Stimulated activated CD4-positive, alpha-beta T cell treated with anti-CD3 and anti-CD28 coated beads, Interleukin-1b, Interleukin-23, amount 100 ng/mL, for 24 hours (primary cell): ENCODE measurements at places on chromosomes 4 and X.

DNA sequence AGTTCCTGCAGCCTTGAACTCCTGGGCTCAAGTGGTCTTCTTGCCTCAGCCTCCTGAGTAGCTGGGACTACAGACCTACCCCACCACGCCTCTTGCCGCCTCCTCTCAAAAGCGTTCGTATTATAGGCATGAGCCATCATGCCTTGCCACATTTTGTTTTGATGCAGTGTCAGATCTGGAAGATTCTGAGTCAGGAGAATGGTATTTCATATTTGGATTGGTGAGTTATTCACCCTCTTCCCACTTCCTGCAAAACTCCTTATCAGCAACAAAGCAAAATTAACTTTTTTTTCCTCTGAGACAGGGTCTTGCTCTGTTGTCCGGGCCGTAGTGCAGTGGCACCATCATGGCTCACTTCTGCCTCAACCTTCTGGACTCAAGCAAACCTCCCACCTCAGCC lies 29.6 kb downstream of the REST start:
- no peak for DNase-seq

DNA sequence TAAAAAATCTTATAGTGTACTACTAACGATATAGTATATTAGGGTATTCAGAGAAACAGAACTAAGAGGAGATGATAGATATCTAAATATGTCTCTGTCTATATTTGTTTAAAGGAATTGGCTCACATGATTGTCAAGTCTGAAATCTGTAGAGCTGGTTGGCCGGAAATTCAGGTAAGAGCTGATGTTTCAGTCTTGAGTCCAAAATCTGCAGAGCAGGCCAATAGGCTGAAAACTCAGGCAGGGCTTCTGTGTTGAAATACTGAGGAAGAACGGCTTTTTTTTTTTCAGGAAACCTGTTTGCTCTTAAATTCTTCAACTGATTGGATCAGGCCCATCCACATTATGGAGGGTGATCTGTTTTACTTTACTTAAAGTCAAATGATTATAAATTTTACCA lies 31.7 kb downstream of the PGRMC2 start:
- DNase-seq, result no peak

GRCh38 chrX:46543441-46543840 lies 1.8 kb downstream of the ZNF674 start:
- no peak for DNase-seq

DNA sequence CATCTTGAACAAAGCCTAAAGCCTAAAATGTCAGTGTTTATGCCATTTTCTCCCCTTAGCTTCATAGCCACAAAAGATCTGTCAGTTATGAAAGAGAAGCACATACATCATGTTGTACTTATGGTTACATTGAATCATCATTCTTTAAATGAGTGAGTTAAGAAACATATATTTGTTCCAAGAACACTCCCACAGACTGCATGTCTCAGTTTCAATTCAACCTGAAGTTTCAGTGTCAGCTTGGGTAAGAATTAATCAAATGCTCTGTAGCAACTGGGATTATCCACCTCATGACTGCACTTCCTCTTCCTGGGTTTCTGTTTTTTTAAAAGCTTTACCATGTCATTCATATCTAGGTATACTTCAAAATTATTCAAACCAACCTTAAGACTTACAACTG lies 3.9 kb upstream of the TMPRSS11B start:
- no peak for DNase-seq

DNA sequence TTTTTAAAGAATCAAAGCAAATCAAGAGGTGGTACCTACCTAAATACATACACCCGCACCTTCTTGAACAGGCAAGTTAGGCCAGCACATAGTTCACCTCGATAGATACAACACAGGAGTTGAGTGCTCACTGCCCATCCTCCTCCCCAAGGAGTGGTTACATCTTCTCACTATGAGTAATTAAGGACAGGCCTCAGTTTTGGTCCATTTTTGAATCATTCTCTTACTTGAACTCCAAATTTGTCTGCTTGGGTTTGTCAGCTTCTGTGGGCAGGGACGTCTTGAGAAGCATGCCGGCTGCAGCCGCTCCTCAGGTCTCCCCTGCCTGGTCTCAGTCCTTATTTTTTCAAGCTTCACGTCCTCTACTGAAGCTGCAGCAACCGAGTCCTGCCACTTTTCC lies 190.6 kb upstream of the RBPJ start:
- DNase-seq, result no peak

DNA sequence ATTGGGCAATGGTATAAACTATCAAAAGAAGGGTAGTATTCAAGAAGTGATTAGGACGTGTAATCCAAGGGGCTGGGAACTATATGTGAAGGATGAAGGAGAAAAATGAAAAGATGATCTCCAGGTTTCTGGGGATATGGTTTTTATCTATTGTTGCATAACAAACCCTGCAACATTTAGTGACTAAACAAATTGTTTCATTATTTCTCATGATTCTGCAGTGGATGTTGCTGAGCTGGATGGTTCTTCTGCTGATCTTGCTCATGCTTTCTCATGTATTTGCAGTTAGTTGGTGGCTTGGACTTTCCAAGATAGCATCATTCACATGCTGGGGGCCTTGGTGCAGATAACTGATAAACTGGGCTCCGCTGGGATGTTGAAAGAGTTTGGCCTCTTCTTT lies 29.1 kb downstream of the PHOX2B start:
- no peak for DNase-seq

GRCh38 chr4:71389149-71389827 lies 50.5 kb downstream of the SLC4A4 start:
- no peak for DNase-seq

- DNase-seq, result no peak
Measured at GRCh38 chr4:109873791-109874514, 26.0 kb downstream of the LRIT3 start.

GRCh38 chr4:142081025-142081424 lies 444.6 kb downstream of the IL15 start:
- DNase-seq, result no peak

- DNase-seq, result no peak
Measured at GRCh38 chr4:76968937-76969336, 19.4 kb downstream of the SEPTIN11 start.

- DNase-seq, result no peak
Measured at GRCh38 chr4:187128222-187128621, 404.6 kb upstream of the FAT1 start.

DNA sequence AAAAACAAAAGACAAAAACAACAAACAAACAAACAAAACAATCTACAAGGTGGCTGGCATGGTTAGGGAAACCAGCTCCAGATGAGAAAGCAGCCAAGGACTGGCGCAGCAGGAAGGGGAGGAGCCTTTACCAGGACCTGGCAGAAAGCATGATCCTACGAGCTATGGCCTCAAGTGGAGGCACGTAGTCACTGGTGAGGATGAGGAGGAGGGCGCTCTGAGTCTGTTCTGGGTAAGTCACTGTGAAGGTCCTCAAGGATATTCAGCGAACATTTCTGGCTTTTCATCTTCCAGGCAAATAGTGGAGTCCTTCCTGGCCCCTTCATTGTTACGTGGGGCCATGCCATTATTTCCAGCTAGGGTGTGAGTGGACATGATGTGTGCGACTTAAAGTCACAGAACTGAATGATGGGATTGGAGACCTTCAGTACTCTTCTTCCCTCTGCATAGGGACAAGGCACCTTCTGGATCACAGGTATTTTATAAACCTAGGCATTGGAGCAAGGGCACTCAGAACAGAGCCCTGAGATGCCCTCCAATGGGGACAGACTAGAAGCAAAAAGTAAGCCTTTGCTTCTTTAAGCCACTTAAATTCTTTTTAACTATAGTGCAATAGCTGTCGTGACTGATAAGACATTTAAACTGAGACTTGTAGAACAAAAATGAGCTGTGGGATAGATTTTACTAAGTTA lies 771.3 kb downstream of the RAB28 start:
- no peak for DNase-seq

GRCh38 chr4:1211371-1211770 lies 37.6 kb downstream of the CTBP1 start:
- no peak for DNase-seq

DNA sequence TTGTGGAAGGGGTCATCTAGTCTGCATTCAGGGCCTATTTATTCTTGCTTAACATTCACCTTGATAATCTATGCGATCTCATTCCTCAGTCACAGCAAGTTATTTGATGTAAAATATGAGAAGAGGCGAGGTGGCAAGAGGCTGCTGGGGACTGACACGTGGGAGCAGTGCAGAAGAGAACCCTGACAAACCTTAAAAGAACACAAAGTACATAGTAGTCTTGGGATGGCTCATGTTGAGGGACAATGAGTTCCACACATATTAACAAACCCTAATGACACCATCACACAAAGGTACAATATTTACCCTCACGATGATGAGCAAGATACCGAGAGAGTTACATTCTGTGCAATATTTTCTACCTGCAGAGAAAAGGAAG lies 57.5 kb downstream of the MAML3 start:
- no peak for DNase-seq

- DNase-seq, result no peak
Measured at GRCh38 chr4:162360369-162361149, 196.8 kb upstream of the FSTL5 start.

DNA sequence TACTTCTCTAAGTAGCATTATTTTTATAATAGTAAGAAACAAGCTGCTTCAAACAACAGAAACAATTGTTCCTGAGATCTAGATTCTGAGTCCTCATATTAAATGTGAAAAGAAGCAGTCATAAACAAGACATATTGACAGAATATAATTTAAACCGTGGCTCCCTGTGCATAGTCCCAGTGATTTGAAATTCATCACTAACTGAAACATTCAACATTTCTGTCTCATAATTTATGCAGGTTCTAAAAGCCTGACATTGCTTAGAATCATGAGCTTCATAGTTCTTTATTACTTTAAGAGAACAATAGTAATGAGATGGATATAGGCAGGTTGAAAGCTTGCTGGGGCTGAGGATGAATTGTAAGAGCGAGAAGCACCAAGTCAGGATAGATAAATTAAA lies 375.5 kb upstream of the MAGEB18 start:
- no peak for DNase-seq

DNA sequence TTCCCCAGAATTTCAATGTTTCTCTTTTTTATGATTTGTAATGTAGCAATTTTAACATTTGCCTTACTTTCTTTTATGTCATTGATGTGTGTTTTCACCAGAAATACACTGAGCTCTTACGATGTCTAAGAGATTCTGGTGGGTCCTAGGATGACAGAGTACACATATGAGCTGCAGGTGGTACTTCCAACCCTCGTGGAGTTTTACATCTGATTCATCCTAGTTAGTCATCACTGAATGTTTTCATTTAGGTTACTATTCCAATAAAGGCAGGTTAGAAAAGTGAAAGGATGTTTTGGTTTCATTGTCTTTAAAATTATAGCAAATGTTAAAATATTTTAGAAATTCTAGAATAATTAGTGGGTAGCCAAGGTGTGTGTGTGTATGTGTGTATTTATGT lies 605.9 kb downstream of the ADGRL3 start:
- no peak for DNase-seq

GRCh38 chr4:60724623-60725022 lies 475.5 kb upstream of the ADGRL3 start:
- no peak for DNase-seq

DNA sequence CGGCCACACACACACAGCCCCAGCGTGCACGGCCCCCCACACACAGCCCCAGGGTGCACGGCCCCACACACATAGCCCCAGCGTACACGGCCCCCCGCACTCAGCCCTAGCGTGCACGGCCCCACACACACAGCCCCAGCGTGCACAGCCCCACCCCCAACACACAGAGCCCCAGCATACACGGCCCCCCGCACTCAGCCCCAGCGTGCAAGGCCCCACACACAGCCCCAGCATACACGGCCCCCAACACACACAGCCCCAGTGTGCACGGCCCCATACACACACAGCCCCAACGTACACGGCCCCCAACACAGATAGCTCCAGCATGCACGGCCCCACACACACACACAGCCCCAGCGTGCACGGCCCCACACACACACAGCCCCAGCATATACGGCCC lies 17.6 kb downstream of the GAK start:
- DNase-seq, result no peak

GRCh38 chr4:176300565-176300964 lies 19.2 kb upstream of the SPCS3 start:
- DNase-seq, result no peak

DNA sequence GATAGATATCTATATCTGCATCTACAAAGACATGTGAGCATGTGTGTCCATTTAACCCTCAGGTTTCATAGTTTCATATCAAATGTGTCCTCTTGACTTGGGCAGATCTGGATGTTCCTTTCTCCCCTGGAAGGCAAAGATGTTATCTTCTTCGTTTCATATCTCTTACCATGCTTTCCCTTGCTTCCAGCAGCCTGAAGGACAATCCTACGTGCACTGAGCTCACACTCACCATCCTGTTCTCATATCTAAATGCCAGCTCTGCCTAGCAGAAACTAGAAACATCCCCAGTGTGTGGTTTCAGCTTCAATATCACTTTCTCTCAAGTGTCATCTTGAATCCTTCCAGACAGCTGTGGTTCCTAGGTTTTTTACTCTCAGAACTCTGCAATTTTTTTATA lies 66.2 kb downstream of the ZAR1 start:
- no peak for DNase-seq

DNA sequence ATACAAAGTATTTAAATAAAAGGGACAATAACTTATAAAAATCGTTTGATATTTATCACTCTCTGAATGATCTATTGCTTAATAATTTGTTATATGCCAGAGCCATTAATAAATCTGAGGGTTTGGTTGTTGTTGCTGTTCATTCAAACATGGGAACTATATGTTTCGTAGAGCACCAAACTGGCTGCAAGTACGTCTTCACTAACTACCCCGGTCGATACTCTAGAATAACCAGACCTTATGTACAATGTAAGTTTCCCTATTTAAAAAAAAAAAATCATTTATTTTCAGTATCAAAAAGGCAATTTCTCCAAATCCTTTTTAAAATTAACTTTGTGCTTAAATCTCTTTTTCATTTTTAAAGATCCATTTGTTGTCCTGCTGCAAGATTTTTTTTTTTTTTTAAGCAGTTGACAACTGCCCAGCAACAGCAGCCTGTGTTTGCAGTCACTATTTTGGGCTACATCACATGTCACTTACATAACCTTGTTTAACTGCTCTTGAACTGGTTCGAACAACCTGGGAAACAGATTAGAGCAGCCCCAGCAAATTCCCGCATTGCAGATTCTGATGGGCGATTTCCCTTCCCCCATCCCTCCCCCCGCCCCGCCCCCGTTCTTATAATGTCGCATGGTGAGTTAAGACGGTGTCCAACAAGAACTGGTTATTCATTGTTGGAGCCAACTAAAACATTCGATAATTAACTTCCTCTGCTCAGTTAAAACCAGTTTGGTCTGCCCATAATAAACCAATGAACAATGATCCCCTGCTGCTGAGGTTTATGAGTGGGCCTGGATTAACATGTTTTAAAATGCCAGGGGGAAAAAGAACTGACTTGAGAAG lies 238.9 kb downstream of the NR3C2 start:
- DNase-seq, result no peak

DNA sequence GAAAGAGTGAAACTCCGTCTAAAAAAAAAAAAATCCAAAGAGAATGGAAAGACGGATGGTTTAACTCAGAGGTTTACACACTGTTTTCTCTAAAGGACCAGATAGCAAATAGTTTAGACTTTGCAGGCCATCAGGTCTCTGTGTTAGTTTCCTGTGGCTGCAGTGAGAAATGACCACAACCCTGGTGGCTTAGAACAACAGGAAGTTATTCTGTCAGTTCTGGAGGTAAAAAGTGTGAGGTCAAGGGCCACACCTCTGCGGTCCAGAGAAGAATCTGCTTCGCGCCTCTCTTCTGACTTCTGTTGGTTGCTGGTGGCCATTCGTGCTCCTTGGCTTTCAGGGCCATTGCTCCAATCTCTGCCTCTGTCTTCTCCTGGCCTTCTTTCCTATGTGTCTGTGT lies 76.9 kb downstream of the TENM3 start:
- no peak for DNase-seq

GRCh38 chr4:85050736-85051135 lies 84.2 kb upstream of the WDFY3 start:
- DNase-seq, result no peak
